ENCODE measurements at places on chromosomes 4 and X. TPM values are rescaled to one million over a fixed set of nuclear protein-coding genes. Genes with fewer than 3 reads are reported as not detected.

SPP1 gene
- total RNA-seq, result 56.6 TPM

- DNase-seq, result no peak
Observed at GRCh38 chrX:7146703-7147412, 654 bp upstream of the STS start.

DNA sequence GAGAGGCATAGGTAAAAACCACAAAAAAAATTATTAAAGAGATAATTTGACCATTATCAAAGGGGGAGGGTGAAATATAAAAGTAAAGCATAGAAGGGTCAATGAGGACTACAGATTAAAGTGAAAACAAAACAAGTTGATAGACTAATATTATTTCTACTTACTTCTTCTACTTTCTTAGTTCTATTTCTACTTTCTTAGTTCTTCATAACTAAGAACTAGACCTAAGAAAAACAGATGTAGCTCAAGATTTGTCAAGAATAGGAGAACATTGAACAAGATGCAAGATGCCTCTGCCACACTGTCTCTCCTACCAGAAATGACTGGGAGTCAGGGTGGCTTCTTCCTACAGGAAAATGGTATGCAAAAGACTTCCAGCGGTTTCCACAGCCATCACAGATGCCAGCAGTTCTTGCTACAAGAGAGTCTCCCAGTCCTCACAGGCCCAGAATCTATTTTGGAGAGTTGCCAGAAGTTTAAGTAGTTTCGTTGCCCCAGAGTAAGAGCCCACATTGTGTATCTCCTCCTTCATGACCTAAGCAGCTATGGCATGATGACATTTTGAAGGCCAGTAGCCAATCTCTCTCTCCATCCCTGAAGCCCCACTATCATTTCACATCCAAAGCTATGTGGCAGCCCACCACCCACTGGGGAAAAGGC, 42.9 kb upstream of the DDX60 start:
- DNase-seq, result no peak

GRCh38 chrX:132677233-132677716, 188.4 kb upstream of the MBNL3 start:
- no peak for DNase-seq

DNA sequence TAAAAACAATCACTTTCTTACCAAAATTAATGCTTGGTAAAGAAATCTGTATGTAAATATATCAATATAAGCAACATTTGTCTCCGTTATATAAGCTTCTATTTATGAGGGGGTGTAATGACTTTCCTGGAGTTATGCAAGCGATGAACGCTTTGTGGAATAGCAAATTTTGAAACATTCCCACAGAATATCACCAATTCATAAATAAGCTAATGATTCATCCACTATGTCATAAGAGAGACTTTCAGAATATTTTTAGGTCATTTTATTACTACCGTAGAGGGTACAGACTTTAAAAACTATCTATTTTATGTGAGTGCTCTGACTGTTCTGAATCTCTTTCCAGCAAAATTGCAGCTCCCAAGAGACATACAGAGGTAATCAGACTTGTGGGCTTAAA, 179.5 kb upstream of the FTHL17 start:
- DNase-seq, result no peak

DNA sequence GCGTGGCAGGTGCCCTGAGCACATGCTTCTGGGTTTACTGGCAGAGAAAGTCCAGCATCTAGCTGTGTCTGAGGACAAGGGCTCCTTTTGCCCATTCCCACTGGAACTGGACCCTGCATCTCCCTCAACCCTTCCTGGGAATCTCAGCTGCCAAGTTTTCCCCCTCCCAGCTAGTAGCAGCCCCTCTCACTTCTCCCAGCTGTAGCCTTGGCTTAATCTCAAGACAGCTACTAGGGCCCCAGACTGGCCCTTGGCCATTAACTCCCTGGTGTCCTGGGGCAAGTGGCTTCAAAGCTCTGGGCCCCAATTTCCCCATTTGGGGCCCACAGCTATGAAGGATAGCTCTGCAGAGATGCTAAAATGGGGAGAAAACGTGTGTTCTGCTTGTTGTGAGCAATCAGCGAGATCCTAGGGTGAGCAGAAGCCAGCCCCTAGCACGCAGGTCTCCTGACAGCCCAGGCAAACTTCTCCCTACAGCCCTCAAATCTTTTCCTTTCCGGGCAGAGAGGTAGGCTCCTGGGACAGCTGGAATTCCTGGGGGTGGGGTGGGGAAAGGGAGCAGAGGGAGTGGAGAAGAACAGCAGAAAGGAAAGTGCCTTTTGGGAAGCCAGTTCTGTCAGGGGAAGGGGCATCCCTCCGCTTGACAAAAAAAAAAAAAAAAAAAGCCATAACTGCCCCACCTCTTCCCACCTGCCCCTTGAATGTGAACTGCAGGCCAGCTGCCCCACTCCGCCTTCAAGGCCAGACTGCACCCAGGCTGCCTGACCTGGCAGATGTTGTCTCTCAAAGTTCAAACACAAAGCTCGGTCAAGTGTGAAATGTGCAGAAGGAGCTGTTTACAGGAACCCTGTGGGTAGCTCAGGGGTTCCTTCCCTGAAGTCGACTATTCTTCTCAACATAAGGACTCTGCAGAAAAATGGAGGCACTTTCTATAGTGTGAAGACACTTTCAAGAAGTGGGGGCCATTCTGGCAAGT, 16.6 kb downstream of the FGD1 start:
- peak; percentile 63 for DNase-seq

AKAP14 gene
- total RNA-seq, result 1.6 TPM

EXOC1L gene
- not detected for total RNA-seq

DNA sequence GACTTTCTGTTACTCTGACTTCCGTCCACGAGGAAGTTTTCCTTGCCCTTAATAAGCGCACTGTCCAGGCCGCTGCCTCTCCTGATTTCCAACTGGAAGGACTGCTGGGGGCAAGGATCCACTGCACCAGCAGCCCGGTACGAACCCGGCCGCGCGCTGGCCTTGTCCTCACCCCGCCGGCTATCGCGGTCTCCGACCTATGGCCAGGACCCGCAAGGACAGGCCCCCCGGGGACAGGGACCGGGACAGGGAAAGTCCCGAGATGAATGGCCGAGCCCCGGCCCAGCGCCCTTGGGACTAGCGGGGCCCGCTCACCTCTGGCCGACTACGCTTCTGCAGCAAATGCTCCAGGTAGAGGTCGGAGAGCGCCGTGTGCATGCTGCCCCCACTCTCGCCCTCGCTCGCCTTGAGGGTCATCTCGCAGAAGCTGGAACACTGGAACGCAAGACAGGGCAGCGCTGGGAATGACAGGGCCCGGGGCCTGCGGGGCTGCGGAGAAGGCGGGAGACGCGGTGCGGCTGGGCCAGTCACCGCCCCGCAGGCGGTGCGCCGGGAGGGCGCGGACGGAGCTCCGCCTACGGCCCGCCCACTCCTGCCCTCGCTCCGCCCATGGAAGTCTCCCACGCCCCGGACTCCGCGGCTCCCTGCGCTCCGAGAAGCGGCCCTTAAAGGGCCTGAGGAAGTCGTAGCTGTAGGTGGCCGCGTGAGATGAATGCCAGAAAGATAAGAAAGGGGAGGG, at the start of gene MPP1:
Gene MPP1 (minus strand): TSS at position 529 of the 739 bp plus-strand sequence. CDS start 112 bp downstream, at position 417.
- DNase-seq, result peak; percentile 66

- DNase-seq, result no peak
Observed at GRCh38 chr4:121011780-121012340, 60.5 kb downstream of the NDNF start.

- DNase-seq, result no peak
Observed at GRCh38 chrX:141164406-141164805, 12.5 kb downstream of the LDOC1 start.

APELA gene
- 25.1 TPM for total RNA-seq

- DNase-seq, result no peak
Observed at GRCh38 chr4:15375667-15376066, 52.2 kb upstream of the C1QTNF7 start.

MAGEC1 gene
- total RNA-seq, result not detected

RIPPLY1 gene
- total RNA-seq, result not detected

CRLF2 gene
- not detected for total RNA-seq

DNA sequence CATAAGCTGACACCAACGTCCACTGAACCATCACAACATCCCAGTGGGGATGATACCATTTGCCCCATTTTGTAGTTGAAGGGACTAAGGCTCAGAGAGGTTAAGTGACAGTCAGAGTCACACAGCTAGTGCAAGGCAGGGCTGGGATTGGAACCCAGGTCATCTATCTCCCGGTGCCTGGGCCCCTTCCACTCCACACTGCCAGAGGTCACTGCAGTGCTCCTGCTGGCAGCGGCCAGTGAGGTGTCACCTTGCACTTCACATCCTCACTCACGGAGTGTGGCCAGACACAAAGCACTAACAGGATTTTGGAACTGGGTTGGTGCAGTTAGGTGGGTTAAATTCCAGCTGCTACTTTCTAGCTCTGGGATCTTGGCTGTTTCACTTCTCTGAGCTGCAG, 118.7 kb downstream of the ENPP6 start:
- DNase-seq, result no peak

DNA sequence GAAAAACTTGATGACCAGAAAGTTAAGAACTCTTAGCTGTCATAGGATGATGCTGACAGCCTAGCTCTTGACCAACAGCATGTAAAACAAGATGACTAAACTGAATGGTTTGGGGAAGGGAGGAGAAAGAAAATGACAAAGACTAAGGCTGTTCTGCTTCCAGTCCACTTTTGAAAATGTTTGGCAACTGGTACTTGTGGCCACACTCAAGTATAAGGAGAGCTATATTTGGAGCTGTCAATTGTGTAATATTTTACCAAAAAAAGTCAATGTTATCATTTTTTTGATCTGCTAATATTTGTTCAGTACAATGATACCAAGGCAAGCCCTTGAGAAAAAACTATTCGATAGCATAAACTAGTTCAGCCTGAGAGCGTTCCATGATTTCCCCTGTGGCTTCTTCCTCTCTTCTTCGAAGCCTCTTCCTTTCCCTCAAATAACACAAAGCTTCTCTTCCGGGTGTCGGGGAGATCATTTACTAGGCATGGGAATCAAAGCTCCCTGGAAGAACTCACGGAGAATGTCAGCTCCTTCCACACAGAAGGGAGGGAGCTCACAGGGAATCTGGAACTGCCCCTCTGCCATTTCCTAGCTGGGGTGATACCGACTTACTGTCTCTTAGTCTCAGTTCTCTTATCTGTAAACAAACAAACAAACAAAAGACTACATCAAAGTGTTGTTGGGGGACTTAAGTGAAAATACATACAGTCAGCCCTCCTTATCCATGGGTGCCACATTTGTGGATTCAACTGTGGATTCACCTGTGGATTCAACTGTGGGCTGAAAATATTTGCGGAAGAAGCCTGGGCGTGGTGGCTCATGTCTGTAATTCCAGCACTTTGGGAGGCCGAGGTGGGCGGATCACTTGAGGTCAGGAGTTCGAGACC, 82.6 kb downstream of the SCD5 start:
- DNase-seq, result no peak

DNA sequence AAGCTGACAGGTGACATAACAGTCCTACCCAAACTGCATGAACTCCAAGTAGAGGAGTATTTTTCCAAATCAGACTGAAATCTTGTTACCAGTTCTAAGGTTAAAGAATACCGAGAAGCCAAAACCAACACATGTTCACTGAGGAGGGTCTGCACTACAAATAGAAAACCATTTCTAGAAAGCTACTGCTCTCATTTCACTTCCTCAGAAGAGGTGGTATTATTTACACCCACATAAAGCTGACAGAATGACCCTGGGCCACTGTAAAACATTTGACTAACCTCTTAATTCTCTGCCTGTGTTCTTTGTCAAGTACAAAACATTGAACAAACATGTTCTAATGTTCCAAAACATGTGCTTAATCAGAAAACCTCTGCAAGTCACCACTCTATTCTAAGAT, 95.8 kb downstream of the IQCM start:
- DNase-seq, result no peak

- no peak for DNase-seq
Observed at GRCh38 chr4:113008716-113009115, 40.7 kb upstream of the ANK2 start.

- peak; percentile 5 for DNase-seq
Observed at GRCh38 chr4:1195109-1195671, 22.8 kb upstream of the SPON2 start.

EREG gene
- total RNA-seq, result 0.09 TPM

RNF150 gene
- total RNA-seq, result 7.0 TPM

GRCh38 chrX:46703980-46704379, 54.9 kb downstream of the SLC9A7 start:
- no peak for DNase-seq

DNA sequence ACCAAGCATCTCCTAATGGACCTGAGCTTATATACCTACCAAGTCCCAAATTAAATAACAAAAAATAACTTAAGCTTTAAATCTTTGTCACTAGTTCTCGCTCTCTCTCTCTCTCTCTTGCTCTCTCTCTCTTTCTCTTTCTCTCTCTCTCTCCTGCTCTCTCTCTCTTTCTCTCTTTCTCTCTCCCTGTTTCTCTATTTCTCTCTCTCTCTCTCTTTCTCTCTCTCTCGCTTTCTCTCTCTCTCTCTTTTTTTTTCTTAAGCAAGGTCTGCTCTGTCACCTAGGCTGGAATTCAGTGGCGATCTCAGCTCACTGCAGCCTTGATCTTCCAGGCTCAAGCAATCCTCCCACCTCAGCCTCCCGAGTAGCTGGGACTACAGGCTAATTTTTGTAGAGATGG, 266.6 kb downstream of the BANK1 start:
- no peak for DNase-seq

DNA sequence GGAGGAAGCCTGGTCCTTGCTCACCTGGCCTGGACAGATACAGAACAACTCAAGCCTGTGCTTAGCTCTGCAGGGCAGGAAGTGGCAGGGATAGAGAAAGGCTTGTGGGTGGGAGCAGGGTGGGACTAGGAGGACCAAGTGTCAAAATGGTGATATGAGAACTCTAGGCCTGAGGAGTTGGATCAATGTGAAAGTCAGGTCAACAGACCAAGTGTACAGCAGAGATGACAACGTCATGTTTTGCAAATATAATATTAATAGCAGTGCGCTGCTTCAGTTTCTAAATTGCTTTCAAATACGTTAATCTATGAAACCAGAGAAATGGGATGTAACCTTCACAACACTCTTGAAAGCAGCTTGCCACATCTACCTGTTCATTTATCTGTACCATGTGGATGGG, 114.2 kb upstream of the MAP3K15 start:
- DNase-seq, result no peak

DNA sequence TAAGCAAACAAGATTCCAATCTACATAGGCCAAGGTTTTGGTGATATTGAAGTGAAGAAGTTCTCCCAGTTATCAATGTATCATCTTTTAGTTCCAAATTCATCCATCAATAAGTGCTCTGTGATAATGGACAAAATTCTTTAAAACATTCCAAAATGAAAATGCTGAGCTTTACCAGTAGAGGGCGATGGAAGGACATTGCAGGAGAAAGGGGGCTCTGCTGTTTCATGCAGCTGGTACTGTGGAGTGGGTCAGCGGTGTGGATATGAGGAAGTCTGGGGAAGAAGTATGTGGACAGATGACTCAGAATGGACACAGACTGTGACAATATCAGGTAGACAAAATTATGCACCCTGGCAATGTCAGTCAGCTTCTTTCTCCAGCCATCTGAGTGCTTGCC, 46.6 kb upstream of the HS6ST2 start:
- DNase-seq, result no peak

Data from WTC11 (cell line).